ENCODE measurements at places on chromosomes 5 and 9.

- no peak for DNase-seq
Measured at GRCh38 chr9:127049581-127049980, 72.9 kb downstream of the ANGPTL2 start.

GRCh38 chr5:146947181-146947941, 68.8 kb upstream of the PPP2R2B start:
- DNase-seq, result no peak

GRCh38 chr9:73780916-73781315, 629.3 kb downstream of the ANXA1 start:
- no peak for DNase-seq

GRCh38 chr9:16705111-16705604, 165.3 kb downstream of the BNC2 start:
- peak; percentile 46 for DNase-seq

GRCh38 chr5:173065155-173065554, 9.0 kb downstream of the CREBRF start:
- no peak for DNase-seq

DNA sequence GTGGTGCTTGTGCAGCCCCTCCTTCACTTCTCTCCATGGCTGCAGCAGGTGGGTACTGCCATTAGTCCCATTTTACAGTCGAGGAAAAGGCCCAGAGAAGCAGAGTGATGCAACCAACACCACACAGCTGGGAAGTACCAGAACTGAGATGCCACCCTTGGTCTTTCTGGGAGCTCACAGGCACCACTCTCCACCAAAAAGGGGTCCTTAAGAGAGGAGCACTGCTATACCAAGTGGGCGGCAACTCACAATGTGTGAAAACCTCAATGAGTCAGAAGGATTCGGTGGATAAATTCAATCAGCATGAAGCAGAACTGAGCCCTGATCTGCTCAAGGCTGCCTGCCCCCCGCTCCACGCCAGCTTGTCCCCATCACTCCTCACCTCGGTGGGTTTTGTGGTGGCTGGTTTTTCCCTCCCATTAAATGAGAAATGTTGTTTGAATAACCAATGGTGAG, 213.7 kb downstream of the FSTL4 start:
- no peak for DNase-seq

DNA sequence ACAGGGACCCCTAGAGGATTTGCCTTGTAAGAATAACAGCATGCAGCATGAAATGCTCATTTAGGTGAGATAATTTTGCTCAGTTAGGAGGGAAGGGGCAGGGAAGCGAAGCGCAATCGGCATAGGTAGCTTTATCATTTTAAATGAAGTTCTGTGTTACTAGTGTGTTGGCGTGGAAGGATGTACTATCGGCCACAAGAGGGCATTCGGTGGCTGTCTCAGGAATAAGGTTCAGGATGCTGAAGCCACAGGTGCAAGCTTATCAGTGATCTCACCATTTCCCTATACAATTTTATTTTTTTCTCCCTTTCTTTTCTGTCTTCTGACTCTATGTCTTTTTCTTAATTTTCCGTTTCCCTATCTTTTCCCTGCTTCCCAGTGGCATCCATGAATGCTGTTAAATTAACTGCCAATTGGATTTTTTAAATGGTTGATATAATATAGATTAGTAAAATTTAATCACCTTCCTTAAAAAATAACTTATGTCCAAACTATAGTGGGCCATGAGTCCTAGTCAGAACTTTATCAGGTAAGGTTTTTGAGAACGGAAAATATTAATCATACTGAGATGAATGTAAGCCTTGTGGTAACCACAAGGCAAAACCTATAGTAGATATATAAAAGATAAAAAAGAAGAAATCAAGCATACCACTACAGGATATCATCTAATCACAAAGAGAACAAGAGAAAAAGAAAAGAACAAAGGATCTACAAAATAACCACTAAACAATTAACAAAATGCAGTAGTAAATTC, 1.2 kb upstream of the INSL6 start:
- DNase-seq, result no peak

- no peak for DNase-seq
Measured at GRCh38 chr5:160382346-160382745, 11.9 kb upstream of the C1QTNF2 start.

DNA sequence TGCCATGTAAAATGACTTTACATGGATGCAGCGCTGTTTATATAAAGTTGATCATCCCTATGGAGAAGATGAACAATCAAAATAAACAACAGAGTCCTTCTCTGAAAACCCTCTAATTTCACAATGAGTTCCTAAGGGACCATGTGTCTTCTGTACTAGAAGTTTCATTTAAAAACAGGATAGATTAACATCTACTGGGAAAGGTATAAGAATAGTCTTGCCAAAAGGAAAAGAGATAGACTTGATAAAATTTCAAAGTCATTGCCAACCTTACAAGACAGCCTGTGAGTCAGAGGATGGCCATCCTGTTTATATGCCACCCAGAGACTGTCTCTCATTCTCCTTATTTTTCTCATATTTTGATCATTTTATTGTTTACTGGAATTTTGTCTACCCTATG, 367.1 kb upstream of the PDE4D start:
- DNase-seq, result no peak

- DNase-seq, result no peak
Measured at GRCh38 chr5:17890501-17890900, 256.2 kb downstream of the TAF11L14 start.

DNA sequence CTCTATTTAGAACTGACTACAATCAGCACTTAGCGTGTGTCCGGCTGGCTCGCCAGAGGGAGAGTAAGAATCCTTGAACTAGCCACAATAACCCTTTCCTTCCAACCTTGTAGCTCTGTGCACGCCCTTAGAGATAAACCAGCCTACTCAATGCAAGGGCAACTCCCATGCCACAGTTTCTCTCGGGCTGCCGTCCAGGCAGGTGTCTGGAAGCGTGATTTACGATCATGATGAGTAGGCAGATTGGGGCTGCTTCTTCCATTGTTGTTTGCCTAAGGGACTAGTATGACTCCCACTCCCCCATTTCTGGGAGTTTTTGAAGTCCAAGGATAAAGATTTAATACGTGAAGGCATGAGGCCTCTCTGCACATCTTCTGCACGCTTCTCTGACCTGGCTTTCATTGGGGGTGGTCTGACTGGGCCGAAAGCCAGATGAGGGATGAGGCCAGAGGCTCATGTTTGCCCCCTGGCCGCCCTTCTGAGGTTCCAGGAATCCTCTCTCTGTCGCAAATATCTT, 134.0 kb upstream of the MYO10 start:
- no peak for DNase-seq

DNA sequence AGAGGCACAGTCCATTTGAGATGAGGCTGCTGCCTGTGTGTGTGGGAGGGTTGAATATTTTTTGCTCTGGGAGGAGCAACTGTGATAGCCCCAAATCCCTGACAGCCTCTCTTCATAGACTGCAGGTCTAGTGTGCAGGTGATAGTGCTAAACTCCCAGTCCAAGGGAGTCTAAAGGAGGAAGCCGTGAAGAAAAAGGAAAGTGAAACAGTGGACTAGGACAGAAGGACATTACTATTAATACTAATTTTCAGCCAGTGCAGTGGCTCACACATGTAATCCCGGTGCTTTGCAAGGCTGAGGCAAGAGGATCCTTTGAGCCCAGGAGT, 295.0 kb downstream of the PDE4D start:
- no peak for DNase-seq

- DNase-seq, result no peak
Measured at GRCh38 chr9:72615931-72616330, 94.5 kb downstream of the TMC1 start.

GRCh38 chr5:113054899-113055298, 78.3 kb downstream of the DCP2 start:
- DNase-seq, result no peak

- no peak for DNase-seq
Measured at GRCh38 chr5:89377767-89378455, 494.9 kb upstream of the MEF2C start.

DNA sequence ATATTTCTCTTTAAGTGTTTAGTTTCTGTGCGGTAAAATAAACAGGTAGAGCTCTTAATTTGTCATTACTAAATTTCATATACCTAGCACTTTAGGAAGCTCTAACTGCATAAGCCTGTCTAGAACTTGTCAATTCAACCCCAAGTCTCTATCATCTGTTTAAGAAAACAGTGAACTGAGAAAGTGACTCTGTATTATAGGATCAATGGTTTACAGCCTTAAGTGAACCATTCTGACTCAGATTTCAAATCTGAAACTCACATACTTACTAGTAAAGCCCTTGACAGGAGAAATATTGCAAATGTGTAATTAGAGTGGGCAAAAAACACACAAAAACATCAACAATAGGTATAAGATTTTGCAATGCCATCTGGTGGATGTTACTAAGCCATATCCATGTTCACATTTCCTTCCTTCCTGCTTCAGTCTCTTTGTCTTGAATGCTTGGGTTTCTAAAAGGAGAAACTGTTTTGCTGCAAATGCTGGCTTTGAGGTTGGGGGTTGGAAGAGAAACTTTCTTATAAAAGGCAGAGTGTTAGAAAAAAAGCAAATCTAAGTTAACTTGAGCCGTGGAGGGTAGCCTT, 101.8 kb downstream of the DOCK8 start:
- no peak for DNase-seq

DNA sequence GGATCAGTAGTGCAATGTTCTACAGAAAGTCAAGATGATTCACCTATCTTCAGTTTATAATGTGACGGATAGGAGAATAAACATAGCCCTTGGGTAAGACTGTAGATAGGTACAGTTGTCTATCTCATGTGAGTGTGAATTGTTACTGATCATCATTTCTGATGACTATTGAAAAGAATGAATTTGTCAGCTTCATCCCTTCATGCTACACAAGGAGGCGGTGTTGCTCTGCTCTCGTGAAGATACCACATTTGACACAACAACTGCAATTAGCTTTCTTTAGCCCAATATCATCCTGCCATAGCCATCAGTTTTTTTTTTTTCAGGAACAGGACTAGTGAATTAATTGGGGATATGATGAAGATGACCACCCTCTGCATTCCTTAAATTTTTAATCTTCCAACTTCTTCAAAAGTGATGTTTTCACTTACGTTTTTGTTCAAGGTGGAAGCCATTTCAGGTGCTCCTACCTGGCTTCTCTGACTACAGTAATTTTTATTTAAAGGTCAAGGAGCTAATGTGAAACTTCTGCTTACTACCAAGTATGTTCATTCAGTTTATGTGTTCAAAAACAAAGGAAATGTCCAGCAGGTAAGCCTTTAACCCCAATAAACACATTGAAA, 152.9 kb upstream of the MOCS2 start:
- no peak for DNase-seq

- DNase-seq, result no peak
Measured at GRCh38 chr9:14027116-14027800, 286.7 kb downstream of the NFIB start.

- DNase-seq, result no peak
Measured at GRCh38 chr5:16602182-16602581, 14.6 kb downstream of the RETREG1 start.

DNA sequence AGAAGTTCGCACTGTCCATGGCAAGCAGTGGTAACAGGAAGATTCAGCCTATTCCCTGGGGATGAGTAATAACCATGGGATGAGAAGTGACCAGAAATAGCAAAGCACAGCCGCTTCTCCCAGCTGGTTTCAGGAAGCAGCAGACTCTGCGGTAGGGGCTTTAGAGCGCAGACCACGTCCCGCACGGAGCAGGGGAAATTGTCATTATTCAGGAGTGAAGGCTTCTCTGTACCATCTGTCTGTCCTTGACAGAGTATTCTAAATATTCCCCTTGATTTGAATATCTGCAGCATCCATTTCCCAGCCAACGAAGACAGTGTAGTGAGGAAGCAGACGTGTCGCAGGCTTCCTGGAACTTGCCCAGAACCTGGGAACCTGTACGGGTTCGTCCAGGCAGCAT, 159.6 kb downstream of the NXNL2 start:
- DNase-seq, result no peak

DNA sequence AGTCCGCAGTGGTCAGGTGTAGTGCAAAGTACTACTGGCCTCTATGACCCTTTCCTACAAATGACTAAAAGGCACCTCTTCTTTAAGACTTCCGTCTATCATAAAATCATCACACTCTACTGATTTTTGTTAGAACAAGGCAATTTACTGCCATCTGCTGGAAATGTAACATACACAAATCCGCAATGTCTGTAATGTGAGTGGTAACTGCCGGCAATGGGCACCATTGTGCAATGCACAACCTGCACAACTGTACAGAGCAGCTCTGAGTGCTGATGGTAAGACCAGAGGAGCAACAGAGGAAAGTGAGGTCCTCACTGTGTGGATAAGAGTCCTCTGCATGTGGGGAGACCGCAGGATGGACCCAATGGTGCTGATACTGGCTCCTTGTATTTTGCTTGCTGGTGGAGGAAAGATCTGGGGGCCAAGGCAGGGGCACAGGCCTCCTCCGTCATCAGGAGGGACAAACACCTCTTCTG, 103.7 kb downstream of the ATPSCKMT start:
- DNase-seq, result no peak

GRCh38 chr9:106889061-106889590, 26.2 kb downstream of the ZNF462 start:
- DNase-seq, result no peak

DNA sequence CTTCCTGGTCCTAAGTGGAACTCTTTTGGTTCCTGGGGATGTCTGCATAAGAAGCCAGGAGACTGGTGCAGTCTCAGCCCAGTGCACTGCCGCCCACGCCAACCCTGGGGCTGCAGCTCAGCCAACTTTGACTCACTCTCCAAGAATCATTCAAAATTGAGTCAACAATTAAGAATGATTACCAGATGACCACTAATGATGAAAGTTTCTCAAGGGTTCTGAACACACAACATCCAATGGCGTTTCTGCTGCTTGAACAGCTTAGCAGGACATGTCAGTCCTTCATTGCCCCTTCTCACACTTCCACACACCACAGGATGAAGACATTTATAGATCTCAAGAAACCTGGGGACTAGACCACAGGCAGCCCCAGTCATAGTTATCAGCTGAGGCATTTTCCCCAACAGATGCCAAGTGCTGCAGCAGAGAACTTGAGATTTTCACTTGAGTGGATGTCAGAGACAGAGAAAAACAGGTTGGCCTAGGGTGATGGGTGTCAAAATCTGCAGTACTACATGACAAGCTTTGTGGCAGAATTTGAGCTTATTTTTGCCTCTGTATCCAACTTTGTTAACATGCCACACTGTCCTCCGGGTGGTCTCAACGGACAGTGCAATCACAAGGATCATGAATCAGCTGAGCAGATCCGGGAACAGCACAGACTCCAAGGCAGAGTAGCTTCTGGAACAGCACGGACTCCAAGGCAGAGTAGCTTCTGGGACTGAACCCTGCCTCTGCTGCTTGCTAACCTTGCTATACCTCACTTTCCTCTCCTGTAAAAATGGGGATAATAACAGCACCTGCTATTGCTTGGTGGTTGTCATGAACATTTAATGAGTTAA, 356.1 kb downstream of the SPOCK1 start:
- DNase-seq, result peak; percentile 70

Measured in GOT3 (cell line).